ENCODE measurements at places on chromosomes 12 and 14. TPM values are rescaled to one million over a fixed set of nuclear protein-coding genes. Genes with fewer than 3 reads are reported as not detected.

GRCh38 chr14:23469127-23469905 is at the start of gene NGDN:
Gene NGDN, plus strand, starts transcription at chr14:23469703. Its CDS starts 13 bp downstream, at chr14:23469716.
- H3K4me3 ChIP-seq = no peak within 1 kb of the TSS
- H3K27ac ChIP-seq = peak within 1 kb of the TSS; percentile 83
- no peaks in the 10 kb centered on the region for H3K27me3 ChIP-seq
- H3K4me1 ChIP-seq = peaks cover 11% of the 10 kb centered on the region
- H3K36me3 ChIP-seq = peaks cover under 1% of the 10 kb centered on the region

GRCh38 chr14:62030387-62030786 is 268.2 kb downstream of the SNAPC1 start:
- no peaks in the 10 kb centered on the region for H3K36me3 ChIP-seq
- DNase-seq = no peak
- no peaks in the 10 kb centered on the region for H3K4me1 ChIP-seq
- H3K4me3 ChIP-seq = no peak overlapping the region

DNA sequence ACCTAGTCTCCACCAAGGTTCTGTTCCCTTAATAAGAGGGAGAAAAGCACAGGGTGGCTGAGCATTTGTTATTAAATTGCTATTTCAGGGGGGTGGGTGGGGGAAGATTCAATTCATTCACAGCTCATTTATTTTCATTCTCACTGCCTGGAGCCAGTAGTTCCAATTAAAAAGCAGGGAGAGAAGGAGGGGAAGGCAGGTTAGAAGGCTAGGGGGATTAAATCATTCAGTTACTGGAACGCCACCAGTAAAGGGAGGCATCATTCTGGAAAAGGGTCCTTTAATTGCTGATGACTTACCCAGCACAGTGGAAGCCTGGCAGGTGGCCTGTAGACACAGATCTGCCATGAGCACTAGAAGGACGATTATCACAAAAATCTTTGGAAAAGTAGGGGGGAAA is 47.4 kb downstream of the NIN start:
- peaks cover under 1% of the 10 kb centered on the region for H3K36me3 ChIP-seq
- peaks cover 58% of the 10 kb centered on the region for H3K4me1 ChIP-seq
- H3K27me3 ChIP-seq = no peaks in the 10 kb centered on the region
- H3K4me3 ChIP-seq = no peak overlapping the region

- DNase-seq = peak; percentile 64
- peaks cover 6% of the 10 kb centered on the region for H3K36me3 ChIP-seq
- H3K27ac ChIP-seq = peak overlapping the region; percentile 85
- peaks cover 84% of the 10 kb centered on the region for H3K4me1 ChIP-seq
- H3K27me3 ChIP-seq = no peaks in the 10 kb centered on the region
These were observed 23.2 kb downstream of the BCL11B start for GRCh38 chr14:99248761-99249171.

GRCh38 chr12:56695327-56696101 is 7.4 kb upstream of the PTGES3 start:
- H3K36me3 ChIP-seq = no peaks in the 10 kb centered on the region
- no peak for DNase-seq
- H3K4me3 ChIP-seq = no peak overlapping the region
- H3K4me1 ChIP-seq = peaks cover 2% of the 10 kb centered on the region
- H3K27me3 ChIP-seq = no peaks in the 10 kb centered on the region

- H3K36me3 ChIP-seq = no peaks in the 10 kb centered on the region
- no peaks in the 10 kb centered on the region for H3K27me3 ChIP-seq
- no peaks in the 10 kb centered on the region for H3K4me1 ChIP-seq
- H3K27ac ChIP-seq = no peak overlapping the region
- DNase-seq = no peak
These were observed 352.5 kb upstream of the CCDC196 start for GRCh38 chr14:66133666-66134065.

- H3K4me1 ChIP-seq = peaks cover 36% of the 10 kb centered on the region
- peak overlapping the region; percentile 76 for H3K27ac ChIP-seq
- H3K4me3 ChIP-seq = peak overlapping the region; percentile 74
- no peak for DNase-seq
- H3K27me3 ChIP-seq = no peaks in the 10 kb centered on the region
- peaks cover 1% of the 10 kb centered on the region for H3K36me3 ChIP-seq
These were observed 146.8 kb downstream of the CHST11 start for GRCh38 chr12:104603545-104603973.

GRCh38 chr12:81468206-81468605 is 290.9 kb downstream of the PPFIA2 start:
- H3K4me1 ChIP-seq = no peaks in the 10 kb centered on the region
- no peaks in the 10 kb centered on the region for H3K27me3 ChIP-seq
- H3K27ac ChIP-seq = no peak overlapping the region
- no peak overlapping the region for H3K4me3 ChIP-seq
- H3K36me3 ChIP-seq = no peaks in the 10 kb centered on the region

GRCh38 chr12:102814691-102815367 is 102.2 kb downstream of the PAH start:
- H3K4me3 ChIP-seq = no peak overlapping the region
- H3K36me3 ChIP-seq = no peaks in the 10 kb centered on the region
- H3K27me3 ChIP-seq = peaks cover 15% of the 10 kb centered on the region

- H3K27me3 ChIP-seq = peaks cover 39% of the 10 kb centered on the region
- H3K4me1 ChIP-seq = peaks cover 14% of the 10 kb centered on the region
- H3K4me3 ChIP-seq = no peak overlapping the region
- H3K36me3 ChIP-seq = no peaks in the 10 kb centered on the region
- H3K27ac ChIP-seq = no peak overlapping the region
These were observed 1011.8 kb downstream of the TMEM121 start for GRCh38 chr14:106538201-106538600.

DNA sequence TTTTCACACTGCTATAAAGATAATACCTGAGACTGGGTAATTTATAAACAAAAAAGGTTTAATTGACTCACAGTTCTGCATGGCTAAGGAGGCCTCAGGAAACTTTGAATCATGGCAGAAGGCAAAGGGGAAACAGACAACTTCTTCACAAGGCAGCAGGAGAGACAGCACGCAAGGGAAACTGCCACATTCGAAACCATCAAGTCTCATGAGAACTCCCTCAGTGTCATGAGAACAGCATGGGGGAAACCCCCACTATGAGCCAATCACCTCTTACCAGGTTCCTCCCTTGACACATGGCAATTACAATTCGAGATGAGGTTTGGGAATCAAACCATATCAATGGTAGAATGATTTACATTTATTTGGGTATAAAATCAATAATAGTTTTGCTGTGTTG is 558.5 kb downstream of the TMTC2 start:
- H3K4me3 ChIP-seq = no peak overlapping the region
- no peak for DNase-seq
- H3K36me3 ChIP-seq = no peaks in the 10 kb centered on the region
- no peak overlapping the region for H3K27ac ChIP-seq
- H3K27me3 ChIP-seq = no peaks in the 10 kb centered on the region

DNA sequence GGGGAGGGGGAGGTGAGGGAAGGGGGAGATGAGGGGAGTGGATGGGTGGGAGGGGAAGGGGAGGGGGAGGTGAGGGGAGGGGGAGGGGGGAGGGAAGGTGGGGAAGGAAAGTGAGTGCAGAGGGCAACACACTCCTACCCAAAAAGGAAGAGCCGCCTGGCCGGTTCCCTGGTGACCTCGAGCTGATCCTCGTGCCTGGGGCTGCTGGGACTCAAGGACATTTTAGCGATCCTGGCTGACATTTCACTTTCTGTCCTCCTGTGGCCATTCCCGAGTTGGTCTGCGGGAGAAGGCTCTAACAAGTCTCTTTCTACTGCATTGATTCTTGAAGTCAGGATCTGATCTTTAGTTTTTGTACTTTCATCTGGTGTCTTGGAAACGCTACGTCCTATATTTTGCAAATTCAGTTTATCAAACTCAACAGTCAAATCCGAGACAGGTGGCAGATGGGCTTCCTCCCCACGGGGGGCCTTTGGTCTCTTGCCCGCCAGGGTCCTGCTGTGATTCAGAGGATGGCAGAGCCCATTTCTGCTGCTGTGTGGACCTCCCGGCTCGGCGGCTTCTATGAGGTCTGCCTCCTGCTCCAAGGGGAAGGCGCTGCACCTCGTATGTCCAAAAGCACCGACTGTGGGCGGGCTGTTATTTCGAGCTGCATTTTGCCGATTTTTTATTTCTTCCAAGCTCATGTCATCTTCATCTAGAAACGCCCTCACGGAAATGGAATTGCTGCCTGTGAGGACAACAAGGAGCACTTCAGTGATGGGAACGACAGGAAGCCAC is 19.1 kb downstream of the PGAM5 start:
- peaks cover 10% of the 10 kb centered on the region for H3K4me1 ChIP-seq
- H3K36me3 ChIP-seq = peaks cover 57% of the 10 kb centered on the region
- no peaks in the 10 kb centered on the region for H3K27me3 ChIP-seq
- no peak for DNase-seq
- no peak overlapping the region for H3K4me3 ChIP-seq

Gene KRT83
- not detected for total RNA-seq

Gene GPR137C
- 0.46 TPM for total RNA-seq

Gene KLRC2
- 1.9 TPM for total RNA-seq

Gene ALDH2
- 28.0 TPM for total RNA-seq

Gene ADSS1
- 6.1 TPM for total RNA-seq

Gene TBX5
- not detected for total RNA-seq

Gene ANKS1B
- total RNA-seq = 0.63 TPM

Gene CABP1
- total RNA-seq = 1.2 TPM

Gene STAC3
- 3.5 TPM for total RNA-seq
